ENCODE measurements at places on chromosomes 3 and 15. TPM values are rescaled to one million over a fixed set of nuclear protein-coding genes. Genes with fewer than 3 reads are reported as not detected.
A peak's percentile ranks its signal among the peaks of the same experiment; 100 is the strongest.

The ISLR2 gene
- total RNA-seq: 0.08 TPM

- no peaks in the 10 kb centered on the region for H3K36me3 ChIP-seq
- DNase-seq: no peak
- no peaks in the 10 kb centered on the region for H3K4me1 ChIP-seq
- H3K27ac ChIP-seq: no peak overlapping the region
- peaks cover 7% of the 10 kb centered on the region for H3K27me3 ChIP-seq
Observed at GRCh38 chr3:43906849-43907507, 216.2 kb downstream of the ABHD5 start.

DNA sequence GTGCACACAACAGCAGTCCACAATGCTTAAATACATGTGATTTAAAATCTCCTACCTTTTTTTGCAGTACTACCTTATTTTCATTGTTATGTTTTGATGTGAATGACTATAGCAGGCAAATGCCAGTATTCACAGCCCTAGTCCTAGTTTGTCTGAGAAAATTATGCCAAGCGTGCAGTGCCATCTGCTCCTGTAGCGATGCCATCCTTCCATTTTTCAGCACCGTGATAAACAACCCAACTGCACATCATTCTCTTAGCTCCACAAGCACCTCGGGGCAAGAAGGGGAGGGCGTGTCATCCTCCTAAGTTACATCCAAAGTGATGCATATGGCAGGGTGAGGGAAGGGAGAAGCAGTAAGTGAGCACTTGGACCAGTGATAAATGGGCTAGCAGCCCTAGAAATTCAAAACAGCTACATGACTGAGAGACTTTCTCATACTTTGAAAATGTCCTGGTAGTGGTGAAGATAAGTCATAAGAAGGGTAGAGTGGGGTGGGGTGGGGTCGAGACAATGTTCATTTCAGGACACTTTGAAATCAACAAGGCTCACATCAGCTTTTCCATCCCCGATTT is 198.8 kb downstream of the LSAMP start:
- H3K27me3 ChIP-seq: no peaks in the 10 kb centered on the region
- no peaks in the 10 kb centered on the region for H3K4me1 ChIP-seq
- H3K36me3 ChIP-seq: no peaks in the 10 kb centered on the region
- H3K4me3 ChIP-seq: no peak overlapping the region

DNA sequence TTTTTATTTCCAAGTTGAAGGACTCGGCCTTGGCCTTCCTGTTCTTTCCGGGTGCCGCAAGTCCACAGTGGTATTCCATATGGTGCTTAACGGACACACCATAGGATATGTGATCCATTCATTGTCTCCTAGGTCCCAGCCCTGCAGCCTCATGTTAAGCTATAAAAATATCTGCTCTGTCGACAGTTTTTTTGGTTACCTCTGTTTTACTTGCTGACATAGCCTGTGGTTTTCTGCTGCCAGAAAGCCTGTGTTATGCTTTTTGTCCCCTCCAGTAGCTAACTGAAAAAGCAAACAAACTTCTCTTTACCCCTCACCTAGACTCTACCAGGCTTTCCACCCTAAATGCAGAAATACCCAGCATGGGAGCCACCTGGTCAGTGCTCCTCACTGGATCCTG is 5.3 kb downstream of the INAFM2 start:
- H3K27me3 ChIP-seq: peaks cover 4% of the 10 kb centered on the region
- peak overlapping the region; percentile 36 for H3K27ac ChIP-seq
- peaks cover 6% of the 10 kb centered on the region for H3K36me3 ChIP-seq
- no peak overlapping the region for H3K4me3 ChIP-seq
- H3K4me1 ChIP-seq: peaks cover 30% of the 10 kb centered on the region

DNA sequence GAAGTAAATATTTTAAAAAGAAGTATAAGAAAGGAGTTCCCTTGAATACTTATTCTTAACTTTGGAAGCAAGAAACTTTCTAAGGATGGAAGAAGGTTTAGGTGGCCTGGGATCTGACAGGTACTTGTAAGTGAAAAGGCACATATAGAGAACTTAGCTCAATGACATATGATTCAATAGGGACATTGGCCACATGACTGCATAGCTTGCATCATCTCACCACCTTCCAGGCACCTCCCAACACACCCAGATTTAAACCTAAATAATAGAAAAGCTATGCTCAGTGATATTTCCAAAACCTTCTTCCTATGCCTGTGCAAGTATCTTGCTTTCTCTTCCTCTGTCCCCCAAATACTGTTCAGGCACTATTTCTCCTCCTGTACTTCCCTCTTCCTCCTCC is 4.7 kb upstream of the P2RY1 start:
- no peak for DNase-seq
- no peaks in the 10 kb centered on the region for H3K36me3 ChIP-seq
- H3K4me3 ChIP-seq: no peak overlapping the region
- H3K4me1 ChIP-seq: peaks cover 4% of the 10 kb centered on the region
- H3K27me3 ChIP-seq: peaks cover 17% of the 10 kb centered on the region

Data from activated CD4-positive, alpha-beta memory T cell treated with anti-CD3 and anti-CD28 coated beads, Interleukin-2, amount 10 ng/mL, durations not matched to agents 7 days and 5 days (primary cell).